ENCODE measurements at places on chromosomes 3 and 15.
A peak's percentile ranks its signal among the peaks of the same experiment; 100 is the strongest.

GRCh38 chr3:106215047-106215446 lies 346.2 kb upstream of the CBLB start:
- no peak for DNase-seq

- no peak for DNase-seq
Measured at GRCh38 chr3:132536442-132537153, 60.5 kb upstream of the ACKR4 start.

DNA sequence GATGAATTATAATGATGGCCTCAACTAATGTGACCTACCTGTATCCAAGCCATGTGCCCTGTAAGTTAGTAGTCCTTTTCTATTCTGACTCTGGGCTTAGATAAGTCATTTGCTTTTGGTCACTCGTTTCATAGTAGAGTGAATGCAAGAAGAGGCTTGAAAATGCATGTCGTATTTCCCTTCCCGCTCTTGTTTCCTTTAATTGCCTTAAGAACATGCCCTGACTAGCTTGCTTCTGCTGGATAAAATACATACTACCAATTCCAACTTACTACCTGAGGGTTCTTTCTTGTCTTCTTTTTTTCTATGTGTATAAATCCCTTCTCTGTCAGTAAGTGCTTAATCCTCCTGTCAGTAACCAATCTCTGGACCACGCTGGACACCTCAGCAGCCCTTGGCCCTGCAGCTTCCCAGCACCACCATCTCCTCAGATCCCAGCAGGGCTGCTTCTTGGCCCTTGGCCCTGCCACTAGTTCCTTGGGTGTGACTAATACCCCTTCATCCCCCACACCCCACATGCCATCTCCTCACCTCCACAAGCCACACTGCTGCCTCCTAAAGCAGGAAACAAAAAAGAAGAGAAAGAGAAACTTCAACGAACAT lies 771.7 kb downstream of the IGSF11 start:
- DNase-seq = no peak

DNA sequence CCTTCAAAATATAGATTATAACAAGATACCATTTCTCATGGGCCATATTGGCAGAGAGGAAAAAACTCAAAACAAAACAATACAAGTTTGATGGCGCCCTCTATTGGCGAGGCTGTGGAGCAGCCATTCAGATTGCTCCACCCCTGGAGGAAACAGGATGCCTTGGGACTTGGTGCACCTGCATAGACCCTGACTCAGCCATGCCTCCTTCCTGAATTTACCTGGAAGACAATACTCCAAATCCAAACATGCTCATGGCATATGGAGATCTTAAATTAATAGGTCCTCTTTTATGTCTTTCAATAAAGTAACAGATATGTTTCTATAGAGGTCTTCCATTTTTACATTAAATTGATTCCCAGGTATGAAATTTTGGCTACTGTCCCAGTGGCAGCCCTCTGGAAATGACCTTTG lies 90.0 kb downstream of the APBA2 start:
- DNase-seq = peak; percentile 72

- peak; percentile 41 for DNase-seq
Measured at GRCh38 chr15:60374628-60375081, 23.1 kb downstream of the ANXA2 start.

DNA sequence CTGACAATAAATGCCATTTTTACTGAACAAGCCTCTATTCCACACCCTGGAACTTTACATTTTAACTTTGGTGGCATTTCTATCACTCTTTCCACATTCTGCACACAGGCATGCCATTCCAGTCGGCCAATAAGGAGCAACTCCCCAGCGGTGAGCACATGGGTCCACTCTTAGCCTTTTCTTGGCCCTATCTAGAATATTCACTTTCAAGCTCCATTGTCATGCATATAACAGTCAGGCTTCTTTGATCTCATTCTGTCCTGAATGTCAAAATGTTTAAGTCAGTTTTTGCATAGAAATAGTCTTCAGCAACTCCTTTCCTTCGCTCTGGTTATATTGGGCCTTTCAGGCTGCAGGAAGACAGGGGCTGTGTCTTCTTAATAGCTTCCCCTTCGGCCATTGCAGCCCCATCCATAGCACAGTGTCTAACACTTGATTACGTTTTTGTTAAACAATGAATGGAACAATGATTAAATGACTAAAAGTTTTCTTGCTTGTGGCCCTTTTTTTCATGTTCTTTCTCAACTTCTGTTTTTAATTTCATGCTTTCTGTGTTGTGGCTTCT lies 427.3 kb downstream of the MFSD1 start:
- DNase-seq = no peak

GRCh38 chr3:59839283-59839682 lies 789.5 kb upstream of the CFAP20DC start:
- no peak for DNase-seq

DNA sequence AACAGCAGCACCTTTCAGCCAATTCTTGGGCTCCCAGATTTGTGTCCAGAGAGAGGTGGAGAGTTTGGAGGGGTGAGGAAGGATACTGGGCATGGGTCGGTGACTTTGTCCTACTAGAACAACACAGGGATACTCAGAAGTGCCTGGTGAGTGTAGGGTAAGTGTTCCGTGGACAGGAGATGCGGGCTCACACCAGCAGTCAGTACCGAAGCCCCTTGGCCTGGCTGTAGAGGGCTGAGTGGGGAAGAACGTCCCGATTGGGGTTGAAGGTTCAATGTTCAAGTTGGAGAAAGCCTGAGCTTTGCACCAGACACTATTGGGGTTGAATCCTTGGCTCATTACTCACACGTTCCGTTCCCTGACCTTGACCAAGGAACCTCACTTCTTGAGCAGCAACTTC lies 40.8 kb upstream of the SLC6A11 start:
- DNase-seq = no peak

DNA sequence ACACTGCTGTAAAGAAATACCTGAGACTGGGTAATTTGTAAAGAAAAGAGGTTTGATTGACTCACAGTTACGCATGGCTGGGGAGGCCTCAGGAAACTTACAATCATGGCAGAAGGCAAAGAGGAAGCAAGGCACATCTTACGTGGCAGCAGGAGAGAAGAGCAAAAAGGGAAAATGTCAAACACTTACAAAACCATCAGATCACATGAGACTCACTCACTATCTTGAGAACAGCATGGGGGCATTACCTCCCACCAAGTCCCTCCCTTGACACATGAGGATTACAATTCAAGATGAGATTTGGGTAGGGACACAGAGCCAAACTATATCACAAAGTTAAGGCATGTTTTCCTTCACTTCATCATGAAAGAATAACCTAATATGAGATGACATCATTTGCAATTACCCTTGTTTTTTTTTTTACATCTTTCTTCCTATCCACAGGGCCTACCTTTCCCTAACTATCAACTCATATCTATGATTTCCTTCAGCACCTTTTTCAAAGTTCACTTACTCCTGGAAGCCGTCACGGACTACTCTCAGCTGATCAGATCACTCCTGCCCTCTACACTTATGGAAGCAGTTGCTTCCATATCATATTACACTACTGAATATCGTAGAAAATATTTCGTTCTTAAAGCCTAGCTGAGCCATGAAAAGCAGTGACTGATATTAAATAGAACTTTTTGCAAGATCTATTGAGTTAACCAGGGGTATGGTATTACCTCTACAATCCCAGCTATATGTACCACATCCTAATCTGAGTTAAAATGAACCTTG lies 25.5 kb upstream of the ATP8B4 start:
- no peak for DNase-seq

DNA sequence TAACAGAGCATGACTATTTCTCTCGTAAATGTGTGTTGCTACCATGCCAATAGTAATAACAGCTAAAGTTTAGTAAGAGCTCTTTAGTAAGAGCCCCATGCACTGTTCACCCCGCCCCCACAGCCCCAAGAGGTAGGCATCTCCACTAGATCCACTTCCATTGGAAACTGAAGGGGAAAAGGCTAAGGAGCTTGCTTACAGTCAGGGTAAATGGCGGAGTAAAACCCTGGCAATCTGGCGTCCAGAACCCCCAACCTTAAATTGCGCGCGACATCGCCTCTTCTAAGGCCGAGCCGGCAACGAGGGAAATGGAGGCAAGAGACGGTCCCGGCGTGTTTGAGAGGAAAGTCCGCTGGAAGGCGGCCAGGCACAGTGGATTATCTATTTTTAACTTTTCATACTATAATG lies 654 bp upstream of the C3orf38 start:
- no peak for DNase-seq

GRCh38 chr3:156298938-156299337 lies 178.6 kb downstream of the KCNAB1 start:
- DNase-seq = peak; percentile 83

DNA sequence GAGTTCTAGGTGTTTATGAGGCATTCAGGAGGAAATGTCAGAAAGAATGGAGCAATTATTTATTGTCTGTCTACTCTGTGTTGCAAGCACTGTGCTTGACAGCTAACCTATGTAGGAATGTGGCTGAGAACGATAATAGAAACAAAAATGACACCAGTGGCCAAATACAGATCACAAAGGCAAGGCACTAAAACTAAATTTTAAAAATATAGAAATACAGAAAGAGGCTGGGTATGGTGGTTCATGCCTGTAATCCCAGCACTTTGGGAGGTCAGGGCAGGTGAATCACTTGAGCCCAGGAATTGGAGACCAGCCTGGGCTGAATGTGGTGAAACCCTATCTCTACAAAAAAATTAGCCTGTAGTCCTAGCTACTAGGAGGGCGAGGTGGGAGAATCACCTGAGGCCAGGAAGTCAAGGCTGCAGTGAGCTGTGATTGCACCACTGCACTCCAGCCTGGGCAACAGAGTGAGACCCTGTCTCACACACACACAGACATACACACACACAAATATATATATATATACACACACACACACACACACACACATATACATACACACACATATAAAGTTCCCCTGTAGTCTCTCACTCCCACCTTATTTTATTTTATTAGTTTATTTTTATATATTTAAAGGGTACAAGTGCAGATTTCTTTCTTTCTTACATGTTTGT lies 6.0 kb downstream of the PRKCI start:
- no peak for DNase-seq

DNA sequence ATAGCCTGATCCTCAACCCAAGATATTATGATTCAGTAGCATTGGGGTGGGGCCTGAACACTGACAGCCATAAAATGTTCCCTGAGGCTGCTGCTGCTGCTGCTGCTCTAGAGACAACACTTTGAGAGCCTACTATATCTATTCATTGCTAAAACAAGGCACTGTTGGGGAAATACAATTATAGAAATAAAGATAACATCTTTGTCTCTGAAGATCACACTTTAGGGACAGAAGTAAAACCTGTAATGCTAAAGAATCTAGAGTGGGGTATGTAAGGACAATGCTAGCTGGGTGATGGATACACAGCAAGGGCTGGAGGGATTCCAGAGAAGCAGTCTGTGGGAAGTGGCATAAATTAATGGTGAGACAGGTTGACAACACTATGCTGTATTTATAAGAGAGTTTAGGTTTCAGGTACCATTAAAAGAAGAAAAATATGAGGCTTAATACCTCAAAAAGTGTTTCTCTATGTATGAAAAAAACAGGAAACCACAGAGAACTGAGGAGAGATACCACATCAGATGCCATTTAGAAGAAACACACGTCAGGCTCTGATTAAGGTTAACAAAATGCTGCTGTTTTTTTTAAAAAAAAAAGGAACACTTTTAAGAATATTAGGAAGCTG lies 115.9 kb downstream of the CBLB start:
- DNase-seq = no peak

GRCh38 chr3:114856835-114857234 lies 290.3 kb downstream of the ZBTB20 start:
- DNase-seq = no peak

GRCh38 chr3:19346759-19347158 lies 198.4 kb downstream of the KCNH8 start:
- peak; percentile 70 for DNase-seq

DNA sequence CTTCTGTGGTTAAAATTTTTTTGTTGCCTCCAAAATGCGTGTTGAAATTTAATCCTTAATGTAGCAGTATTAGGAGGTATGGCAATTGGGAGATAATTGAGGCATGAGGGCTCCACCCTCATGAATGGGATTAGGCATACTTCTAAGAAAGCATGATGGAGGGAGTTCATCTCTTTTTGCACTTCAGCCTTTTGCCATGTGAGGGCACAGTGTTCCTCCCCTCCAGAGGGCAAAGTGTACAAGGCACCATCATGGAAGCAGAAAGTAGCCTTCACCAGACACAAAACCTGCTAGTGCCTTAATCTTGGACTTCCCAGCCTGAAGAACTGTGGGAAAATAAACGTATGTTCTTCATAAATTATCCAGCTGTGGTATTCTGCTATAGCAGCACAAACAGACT lies 429.5 kb downstream of the ZIC1 start:
- DNase-seq = no peak

- peak; percentile 36 for DNase-seq
Measured at GRCh38 chr3:13785853-13786436, 93.9 kb downstream of the WNT7A start.

- no peak for DNase-seq
Measured at GRCh38 chr15:73174171-73174570, 121.9 kb downstream of the NEO1 start.

- DNase-seq = no peak
Measured at GRCh38 chr15:56987286-56987685, 68.8 kb downstream of the TCF12 start.

GRCh38 chr3:13086531-13086981 lies 13.3 kb upstream of the IQSEC1 start:
- DNase-seq = no peak

DNA sequence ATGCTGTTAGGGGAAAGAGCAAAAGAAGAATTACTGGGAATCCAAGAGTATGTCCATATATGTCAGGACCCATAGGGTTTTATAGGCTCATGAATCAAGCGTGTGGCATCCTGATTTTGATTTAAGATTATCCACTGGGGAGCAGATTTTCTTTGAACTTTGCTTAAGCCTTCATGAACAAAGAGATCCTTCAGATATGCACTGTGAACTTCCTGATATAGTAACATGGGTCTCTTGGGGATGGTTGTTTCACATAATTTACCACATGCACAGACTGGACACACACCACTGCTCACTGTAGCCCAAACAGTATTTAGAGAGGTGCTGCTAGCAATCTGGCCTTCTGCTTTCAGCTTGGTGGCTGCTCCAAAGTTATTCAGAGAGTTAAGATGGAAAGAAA lies 200.9 kb upstream of the ZPLD1 start:
- no peak for DNase-seq

DNA sequence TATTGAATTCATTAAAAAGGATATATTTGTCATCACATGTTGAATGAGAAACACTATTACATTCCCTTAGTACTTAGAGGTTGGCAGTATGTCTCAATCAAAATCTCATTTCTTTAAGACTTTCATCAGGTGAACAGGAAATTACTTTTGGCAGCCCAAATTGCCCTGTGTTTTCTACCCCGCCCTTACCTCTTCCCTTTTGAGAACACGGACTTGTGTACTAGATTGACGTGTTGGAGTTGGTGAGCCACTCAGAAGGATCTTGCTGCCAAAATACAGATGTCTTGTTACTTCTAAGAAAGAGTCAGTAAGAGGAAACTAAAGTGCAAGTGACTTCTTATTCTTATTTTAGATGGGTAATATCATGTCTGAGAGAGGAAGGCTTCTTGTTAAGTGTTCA lies 386.9 kb downstream of the FEZF2 start:
- DNase-seq = no peak

DNA sequence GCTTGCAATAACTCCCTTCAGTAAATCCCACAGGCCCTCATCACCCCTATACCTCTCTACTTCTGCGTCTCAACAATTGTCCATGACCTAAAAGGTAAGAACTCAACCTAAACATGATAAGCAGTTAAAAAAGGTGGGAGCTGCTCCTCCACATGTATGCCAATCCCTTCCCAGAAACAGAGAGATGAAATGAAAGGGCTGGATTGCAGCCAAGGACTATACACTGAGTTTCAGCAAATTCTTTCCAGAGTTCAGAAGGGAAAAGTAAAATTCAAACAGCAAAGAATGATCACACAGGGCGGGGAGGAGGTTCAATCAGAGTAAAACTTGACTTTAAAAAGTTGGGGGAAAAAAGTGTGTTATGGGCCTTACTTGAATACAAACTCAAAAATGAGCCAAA lies 27.5 kb downstream of the PLOD2 start:
- no peak for DNase-seq
